SW 1271 (cell line): ENCODE measurements at places on chromosomes 1 and 21.

GRCh38 chr1:218705911-218706893 lies 361.1 kb downstream of the TGFB2 start:
- DNase-seq = peak; percentile 93

DNA sequence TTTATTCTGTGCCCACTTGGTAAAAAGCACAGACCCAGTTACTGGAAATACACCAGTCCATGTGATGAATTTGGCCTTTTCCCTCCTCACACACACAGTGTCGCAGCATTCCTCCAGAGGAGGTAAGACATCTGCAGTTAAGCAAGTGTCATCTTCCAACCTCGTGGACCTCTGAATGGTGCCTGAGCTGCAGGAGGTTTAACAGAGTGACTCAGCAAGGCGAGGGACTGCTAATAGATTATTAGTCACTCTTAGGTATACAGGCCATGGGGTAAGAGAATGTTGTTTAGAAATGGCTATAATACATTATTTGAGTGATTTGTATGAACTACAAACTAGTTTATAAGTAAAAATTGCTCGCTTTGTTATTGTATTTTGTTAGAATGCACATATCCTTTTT lies 8.6 kb upstream of the LRRC8B start:
- DNase-seq = no peak

DNA sequence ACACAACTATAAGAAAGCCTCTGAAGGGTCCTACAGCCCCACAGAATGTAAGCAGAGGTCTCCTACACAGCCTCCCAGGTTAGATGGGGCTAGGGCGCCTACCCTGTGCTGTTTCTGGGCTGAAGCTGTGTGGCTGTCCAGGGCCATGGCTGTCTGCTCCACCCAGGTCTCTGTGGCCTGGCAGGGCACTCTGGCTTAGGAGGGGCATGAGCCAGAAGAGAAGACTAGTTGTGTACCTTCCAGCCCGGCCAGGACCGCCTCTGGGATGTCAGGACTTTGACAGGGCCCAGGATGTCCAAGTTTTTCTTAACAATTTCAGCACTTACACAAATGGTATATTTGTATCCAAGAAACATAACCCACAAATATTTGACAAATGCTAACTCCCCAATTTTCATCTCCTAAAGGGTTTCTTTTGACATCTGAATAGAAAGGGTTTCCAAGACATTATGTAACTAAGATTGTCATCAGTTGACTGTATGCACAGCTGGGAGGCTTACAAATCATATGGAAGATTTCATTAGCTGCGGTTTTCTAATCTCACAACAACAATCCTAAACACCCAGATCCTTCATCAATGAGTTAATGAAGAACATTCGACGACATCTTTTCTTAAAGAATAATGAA lies 80.5 kb downstream of the HSF2BP start:
- DNase-seq = no peak

DNA sequence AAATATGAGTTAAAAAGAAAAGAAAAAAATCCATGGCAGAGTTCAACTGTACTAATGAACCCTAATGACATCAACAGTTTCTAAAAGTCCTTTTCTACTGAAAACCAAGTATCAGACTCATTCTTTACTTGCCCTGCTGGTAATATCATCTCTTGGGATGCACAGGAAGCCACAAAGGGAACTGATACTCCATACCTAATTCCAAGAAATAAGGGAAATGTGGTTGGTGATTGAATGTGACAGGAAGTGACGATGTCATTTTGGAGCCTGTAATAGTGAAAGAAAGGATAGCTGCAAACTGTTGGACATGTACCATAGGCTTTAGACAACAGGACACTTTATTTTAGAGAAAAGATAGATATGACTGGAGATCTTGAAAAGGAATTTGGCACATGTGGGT lies 98.7 kb upstream of the VAV3 start:
- DNase-seq = no peak

GRCh38 chr1:28328228-28328648 lies 602 bp upstream of the MED18 start:
- no peak for DNase-seq
